AG04450 (cell line): ENCODE measurements at places on chromosomes 7 and 10.

DNA sequence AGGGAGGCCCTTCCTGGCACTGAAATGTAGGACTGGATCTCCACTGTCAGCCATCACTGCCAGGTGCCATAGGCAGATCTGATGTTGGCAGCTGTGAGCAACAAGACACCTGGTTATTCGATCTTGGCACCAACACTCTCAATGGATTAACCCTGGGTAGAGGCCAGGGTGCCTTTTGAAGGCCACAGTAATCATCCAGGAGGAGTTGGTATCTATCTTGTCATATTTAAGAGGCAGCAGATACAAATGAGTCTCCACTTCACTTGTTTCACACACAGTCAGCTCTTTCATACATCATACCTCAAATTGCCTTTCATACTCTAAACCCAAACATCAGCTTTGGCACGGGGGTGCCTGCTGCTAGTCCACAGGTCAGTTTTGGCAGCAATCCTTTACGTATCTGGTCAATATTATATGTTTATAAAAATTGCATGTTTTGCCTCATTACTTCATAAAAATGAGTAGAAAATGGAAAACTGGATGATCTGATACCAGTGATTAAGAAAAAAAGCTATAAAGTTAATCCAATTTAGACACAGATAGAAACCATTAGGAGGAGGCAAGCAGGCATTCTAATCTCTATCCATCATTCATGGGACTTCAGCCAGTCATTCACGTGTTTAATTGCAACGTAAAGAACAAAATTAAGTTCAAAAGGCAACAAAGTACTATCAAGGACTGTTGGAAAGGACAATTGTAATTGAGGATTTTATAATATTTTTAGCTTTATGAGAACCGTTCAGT is 12.7 kb upstream of the CACUL1 start:
- no peak for DNase-seq

- DNase-seq = no peak
These were observed 63.5 kb downstream of the MINDY3 start for GRCh38 chr10:15796762-15797161.

GRCh38 chr7:96034940-96035727 is 262.8 kb downstream of the DYNC1I1 start:
- DNase-seq = no peak

DNA sequence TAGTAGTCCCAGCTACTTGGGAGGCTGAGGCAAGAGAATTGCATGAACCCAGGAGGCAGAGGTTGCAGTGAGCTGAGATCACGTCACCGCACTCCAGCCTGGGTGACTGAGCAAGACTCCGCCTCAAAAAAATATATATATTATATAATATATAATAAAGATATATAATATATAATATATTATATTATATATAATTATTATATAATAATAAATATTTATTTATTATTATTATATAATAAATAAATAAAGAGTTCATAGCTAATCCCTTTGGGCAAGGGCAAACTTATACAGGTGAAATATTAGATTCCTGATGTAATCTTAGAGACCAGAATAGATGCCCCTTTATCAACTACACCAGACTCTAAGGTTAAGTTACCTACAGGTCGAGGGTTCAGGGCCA is 185.2 kb downstream of the PRPF18 start:
- no peak for DNase-seq

- DNase-seq = no peak
These were observed 37.4 kb downstream of the ZNRF2 start for GRCh38 chr7:30321882-30322192.

DNA sequence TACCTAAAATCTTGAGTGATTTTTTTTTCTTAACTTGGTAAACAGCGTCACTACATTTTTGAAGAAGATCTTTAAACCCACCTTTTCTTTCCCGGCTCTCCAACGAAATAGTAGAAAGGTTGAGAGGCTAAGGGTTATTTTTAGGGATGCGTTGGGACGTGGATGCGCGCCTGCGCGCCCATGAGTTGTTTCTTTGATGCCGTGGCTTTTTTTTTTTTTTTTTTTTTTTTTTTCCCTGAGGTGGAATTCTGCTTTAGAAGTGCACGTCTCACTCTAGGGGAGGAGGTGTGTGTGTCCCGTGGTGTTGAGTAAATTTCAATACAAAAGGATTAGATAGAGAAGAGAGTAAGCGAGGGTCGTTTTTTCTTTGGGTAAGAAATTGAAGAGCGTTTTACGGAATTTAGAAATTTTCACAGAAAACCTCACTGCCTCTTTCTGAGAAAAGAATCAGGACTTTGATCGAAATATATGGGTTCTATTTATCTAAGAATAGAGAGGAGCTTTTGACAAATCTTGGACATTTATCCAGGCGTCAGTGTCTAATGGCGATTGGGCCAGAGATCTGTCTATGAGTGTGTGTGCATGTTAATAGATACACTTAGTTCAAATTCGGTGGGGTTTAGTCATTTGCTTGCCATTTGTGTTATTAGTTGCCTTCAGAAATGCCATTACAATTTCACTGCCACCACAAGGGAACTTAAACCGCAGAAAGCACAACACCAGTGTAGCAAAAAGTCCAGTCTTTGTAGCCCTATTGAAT is 1.2 kb upstream of the SP8 start:
- no peak for DNase-seq

DNA sequence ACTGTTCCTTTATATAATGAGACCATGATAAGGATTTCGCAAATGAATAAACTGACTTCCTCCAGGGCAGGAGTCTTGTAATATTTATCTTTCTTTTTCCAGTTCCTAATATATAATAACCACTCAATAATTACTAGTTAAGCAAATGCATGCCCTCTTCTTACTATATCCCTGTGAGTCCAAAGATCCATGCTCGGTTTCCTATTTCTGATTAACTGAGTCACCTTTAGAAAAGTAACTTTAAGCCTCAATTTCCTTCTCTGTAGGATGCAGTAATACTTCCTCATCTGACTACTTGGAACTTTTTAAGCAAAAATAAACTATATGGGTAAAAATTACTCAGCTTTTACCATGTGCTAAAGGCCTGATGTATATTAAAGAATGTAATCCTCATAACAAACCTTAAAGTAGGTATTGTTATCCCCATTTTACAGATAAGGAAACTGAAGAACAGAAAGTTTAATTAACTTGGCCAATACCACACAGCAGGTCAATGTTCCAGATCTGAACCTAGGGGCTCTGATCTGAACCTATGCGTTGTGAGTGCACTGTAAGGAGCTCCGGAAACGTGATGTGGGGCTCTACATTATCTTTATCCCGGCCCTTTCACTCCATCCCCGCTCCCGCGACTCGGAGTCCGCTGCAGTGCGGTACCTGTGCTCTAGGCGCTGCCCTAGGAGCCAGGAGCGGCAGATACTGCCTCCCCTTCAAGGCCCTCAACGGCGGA is 458 bp downstream of the COX15 start:
- no peak for DNase-seq

DNA sequence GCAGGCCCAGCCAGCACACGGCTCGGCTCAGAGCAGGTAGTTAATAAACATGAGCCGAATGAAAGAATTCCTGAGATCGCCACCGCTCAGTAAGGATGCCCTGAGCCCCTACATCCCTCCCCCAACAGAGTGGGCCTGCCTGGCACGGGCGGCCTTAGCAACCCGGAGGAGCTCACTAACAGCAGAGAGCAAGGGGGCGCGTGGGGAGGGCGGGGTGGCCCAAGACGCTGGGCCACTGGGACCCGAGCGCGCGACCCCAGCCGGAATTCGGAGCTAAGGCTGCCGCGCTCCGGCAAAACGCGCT is 403 bp upstream of the ENO4 start:
- no peak for DNase-seq

- no peak for DNase-seq
These were observed 195.4 kb downstream of the PTPRN2 start for GRCh38 chr7:158392251-158392650.

DNA sequence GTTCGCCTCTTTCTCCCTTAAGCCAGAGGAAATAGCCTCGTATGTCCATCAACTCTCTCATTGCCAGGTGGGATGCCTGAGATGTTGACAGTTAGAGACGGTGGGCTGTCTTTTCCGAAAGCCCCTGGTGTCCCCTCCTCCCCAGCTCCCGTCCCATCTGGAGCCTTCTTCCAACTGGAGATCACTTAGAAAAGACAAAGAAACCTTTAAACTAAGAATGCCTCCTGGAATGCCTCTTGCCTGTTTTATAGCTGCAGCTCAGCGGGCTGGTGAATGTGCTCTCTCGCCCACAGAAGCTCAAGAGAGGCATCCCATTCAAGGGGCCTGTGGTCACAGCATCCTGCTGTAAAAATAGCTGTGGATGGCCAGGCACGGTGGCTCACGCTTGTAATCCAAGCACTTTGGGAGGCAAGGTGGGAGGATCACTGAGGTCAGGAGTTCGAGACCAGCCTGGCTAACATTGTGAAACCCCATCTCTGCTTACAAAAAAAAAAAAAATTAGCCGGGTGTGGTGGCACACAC is 5.2 kb upstream of the MYL10 start:
- DNase-seq = no peak

DNA sequence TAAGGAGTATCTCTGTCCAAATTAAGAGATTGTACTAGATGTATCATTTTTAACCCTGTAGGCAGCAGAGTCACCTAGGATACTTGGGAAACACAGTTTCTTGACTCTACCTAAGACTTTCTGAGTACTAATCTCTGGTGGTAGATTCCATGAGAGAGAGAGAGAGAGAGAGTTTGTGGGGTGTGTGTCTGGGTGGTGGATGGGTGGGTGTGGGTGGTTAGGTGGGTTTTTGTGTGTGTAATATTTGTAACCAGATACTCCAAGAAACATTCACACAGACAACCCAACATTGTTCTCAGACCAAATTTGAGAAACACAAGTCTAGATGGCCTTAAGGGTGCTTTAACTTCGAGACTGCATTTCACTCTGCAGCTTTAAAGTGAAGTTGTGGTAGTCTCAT is 215.2 kb downstream of the PRKG1 start:
- no peak for DNase-seq

DNA sequence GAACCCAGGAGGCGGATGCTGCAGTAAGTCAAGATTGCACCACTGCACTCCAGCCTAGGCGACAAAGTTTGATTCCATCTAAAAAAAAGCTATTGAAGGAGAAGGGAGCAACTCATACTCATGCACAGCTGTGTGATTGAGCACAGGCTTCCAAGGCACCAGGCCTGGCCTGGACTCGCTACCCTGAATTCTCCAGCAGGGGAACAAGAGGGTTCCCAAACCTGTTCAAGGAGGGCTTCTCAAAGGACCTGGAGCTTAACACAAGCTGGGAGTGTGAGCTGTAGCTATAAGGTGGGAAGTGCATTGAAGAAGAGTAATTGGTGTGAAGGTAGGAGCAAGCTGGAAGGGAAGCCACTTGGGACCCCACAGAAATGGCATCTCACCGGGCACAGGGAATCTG is 15.1 kb upstream of the DDIT4 start:
- DNase-seq = no peak
